ENCODE measurements at places on chromosomes 4 and X.

DNA sequence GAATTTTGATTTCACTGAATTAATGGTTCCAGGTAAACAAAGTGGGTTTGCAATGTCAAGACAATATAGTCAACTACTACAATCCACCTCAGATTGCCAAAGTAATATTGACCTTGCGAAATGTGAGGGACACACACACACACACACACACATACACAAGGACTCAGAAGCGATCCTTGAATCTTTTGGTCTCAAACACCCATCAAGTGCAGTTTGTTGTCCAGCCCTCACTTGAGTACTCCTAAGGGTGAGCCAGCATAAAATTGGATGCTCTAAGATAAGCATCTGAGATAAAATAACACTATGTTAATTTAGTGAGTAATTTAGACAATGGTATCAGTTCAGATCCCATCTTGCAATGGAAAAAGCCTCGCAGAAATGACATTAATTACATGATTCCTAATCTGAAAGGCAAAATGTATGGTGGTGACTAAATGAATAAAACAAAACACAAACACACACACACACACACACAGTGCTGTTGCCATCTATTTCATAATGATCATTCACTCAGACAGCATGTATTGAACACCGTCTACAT is 102.5 kb downstream of the RASL11B start:
- no peak for DNase-seq

GRCh38 chr4:39685990-39686389 is 11.9 kb upstream of the UBE2K start:
- no peak for DNase-seq

GRCh38 chrX:26580021-26580420 is 364.1 kb downstream of the MAGEB5 start:
- DNase-seq: no peak

- no peak for DNase-seq
These were observed 47.6 kb downstream of the RPS3A start for GRCh38 chr4:151147000-151147399.

DNA sequence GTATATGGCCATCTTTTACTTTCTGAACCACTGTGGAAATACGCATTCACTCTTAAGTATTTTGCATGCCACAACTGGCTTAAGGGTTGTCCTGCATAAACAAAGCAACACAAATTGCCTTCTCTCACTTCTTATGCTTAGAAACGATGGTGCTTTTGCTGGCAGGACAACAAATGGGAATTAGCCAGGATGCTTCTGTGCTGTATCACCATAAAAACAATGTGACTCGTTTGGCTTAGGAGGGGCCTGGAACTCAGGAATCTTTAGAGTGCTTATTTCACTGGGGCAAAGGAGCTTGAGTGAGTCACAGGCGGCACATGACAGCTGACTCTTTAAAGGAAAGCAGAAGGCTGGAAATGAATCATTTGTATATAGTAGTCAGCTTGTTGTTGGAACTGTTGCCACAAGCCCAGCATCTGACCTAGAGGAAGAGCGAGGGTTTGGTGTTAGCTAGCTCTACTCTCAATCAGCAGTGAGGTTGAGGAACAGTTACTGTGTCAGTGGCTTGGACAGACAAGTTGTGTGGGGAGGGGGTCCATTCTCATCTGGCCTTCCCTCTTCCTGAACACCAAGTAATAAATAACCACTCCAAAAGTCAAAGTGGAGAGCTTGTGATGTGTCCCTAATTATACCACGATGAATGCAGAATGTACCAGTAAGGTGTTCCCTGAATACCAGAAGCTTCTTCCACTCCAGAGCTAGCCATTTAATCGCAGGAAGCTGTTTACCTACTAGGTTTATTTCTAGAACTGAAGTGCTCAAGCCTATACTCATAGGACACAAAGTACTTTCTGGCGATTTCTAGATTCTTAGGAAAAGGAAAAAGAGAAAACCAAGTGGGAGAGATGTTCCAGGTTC is 293.1 kb downstream of the CAMK2D start:
- DNase-seq: no peak

GRCh38 chr4:26354491-26354890 is 33.7 kb downstream of the RBPJ start:
- no peak for DNase-seq

DNA sequence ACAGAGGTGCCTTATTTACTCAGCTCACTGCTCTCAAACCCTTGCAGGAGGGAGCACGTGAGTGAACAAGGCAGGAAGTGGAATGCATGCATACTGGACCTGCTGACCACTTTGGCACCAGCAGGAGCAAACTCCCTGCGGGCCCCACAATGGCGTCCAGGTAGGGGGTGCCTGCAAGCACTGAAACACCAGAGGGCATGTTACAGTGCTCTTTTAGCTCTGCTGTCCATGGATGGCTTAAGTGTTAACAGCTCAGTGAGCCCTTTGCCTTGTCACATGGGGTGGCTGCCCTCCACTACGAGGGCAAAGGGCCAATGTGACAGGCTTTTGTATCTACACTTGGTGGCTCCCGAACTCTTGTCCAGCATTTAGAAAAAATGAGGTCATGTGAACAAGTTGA is 199.5 kb upstream of the UGT8 start:
- no peak for DNase-seq

DNA sequence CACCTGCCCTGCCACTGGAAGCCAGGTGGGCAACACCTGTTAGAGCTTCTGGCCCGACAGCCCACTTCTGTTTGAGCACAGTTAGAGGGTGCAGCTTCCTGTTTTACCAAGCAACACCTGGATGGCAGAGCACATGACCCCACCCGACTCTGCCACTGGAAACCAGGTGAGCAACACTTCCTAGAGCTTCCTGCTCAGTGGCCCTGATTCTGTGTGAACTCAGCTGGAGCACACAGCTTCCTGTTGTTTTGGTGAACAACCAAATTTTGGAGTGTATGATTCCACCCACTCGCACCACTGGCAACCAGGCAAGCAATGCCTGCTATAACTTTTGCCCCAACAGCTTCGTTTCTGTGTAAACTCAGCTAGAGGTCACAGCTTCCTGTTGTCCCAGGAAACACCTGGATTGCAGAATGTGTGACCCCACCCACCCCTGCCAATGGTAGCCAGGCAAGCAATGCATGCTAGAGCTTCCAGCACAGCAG is 163.8 kb upstream of the KLF8 start:
- DNase-seq: no peak

GRCh38 chr4:47215759-47216158 is 184.4 kb downstream of the GABRB1 start:
- no peak for DNase-seq

GRCh38 chr4:8522160-8523120 is 57.8 kb upstream of the GPR78 start:
- DNase-seq: no peak

GRCh38 chrX:97070346-97070745 is 186.6 kb downstream of the RPA4 start:
- DNase-seq: no peak
